ENCODE measurements at places on chromosomes 7 and 10. TPM values are rescaled to one million over a fixed set of nuclear protein-coding genes. Genes with fewer than 3 reads are reported as not detected.
A peak's percentile ranks its signal among the peaks of the same experiment; 100 is the strongest.

DNA sequence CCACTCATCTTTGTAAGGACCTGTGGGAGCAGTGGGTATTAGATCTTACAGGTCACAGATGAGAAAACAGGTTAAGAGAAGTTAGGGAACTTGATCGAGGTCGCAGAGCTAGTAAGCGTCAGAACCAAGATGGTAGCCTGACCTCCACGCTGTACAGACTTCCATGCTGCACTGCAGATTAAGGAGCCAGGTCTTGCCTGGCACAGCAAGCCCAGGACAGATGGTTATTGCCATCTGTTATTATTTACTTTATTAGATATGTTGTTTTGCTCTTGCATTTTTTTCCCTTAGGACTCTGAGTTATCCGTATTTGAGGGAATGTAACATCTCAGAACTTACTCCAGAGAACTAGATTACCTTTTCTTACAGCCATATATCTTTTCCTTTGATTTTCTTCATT, 147.2 kb downstream of the NSUN6 start:
- no peaks in the 10 kb centered on the region for H3K27me3 ChIP-seq
- no peaks in the 10 kb centered on the region for H3K36me3 ChIP-seq
- H3K4me3 ChIP-seq = no peak overlapping the region
- no peak for DNase-seq

DNA sequence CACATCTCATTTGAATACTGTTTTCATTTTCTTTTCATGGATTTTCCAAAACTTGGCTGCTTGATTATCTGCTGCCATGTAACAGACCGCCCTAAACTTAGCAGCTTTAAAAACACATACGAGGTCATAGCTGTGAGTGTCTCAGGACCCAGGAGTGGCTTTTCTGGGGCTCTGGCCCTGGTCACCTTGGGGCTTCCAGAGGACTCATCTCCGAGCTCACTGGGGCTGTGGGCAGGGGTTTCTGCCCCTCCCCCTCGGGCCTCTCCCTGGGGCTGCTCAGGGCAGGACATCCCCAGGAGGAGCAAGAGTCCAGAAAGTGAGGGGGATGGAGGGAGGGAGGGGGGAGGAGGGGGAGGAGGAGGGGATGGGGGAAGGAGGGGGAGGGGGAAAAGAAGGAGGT, 77.0 kb downstream of the NKX6-2 start:
- H3K27me3 ChIP-seq = no peaks in the 10 kb centered on the region
- peaks cover 7% of the 10 kb centered on the region for H3K36me3 ChIP-seq
- no peaks in the 10 kb centered on the region for H3K4me1 ChIP-seq
- no peak overlapping the region for H3K27ac ChIP-seq
- DNase-seq = no peak

DNA sequence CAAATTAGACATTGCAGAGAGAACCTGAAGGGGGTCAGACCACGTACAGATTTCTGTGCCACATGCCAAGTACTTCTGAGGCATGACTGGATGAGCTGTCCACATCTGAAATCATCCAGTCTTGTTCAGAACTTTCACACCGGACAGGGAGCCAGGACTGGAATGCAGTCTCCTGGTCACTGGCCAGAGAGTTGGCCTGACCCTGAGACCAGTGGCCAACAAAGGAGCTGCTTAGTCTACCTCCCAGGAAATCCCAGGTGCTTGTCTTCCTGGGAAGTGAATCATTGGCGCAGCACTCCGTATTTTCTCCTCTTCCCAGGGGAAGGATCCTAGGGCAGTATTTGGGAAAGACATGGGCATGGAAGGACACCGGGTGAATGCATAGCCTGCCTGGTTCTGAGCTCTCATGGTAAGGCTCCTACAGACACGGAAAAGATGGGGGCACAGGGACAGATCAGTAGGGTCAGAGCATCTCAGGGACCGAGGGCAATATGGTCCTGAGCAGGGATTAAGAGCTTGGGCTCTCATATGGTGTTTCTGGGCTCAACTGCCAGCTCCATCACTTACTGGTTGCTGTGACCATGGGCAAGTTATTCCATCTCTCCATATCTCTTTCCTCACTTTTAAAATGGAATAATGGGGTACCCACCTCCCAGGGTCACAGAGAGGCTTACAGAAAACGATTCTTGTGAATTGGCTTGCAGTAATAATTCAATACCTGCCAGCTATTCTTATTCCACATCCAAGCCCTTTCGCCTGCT, 1.3 kb upstream of the SCD start:
- no peak for DNase-seq
- peaks cover 61% of the 10 kb centered on the region for H3K4me1 ChIP-seq
- H3K27me3 ChIP-seq = no peaks in the 10 kb centered on the region
- H3K27ac ChIP-seq = peak overlapping the region; percentile 80

GRCh38 chr10:36491926-36492325, 633.5 kb upstream of the ANKRD30A start:
- no peak overlapping the region for H3K4me3 ChIP-seq
- no peaks in the 10 kb centered on the region for H3K36me3 ChIP-seq
- H3K4me1 ChIP-seq = no peaks in the 10 kb centered on the region
- H3K27ac ChIP-seq = no peak overlapping the region
- H3K27me3 ChIP-seq = no peaks in the 10 kb centered on the region

The CALML3 gene
- not detected for total RNA-seq

DNA sequence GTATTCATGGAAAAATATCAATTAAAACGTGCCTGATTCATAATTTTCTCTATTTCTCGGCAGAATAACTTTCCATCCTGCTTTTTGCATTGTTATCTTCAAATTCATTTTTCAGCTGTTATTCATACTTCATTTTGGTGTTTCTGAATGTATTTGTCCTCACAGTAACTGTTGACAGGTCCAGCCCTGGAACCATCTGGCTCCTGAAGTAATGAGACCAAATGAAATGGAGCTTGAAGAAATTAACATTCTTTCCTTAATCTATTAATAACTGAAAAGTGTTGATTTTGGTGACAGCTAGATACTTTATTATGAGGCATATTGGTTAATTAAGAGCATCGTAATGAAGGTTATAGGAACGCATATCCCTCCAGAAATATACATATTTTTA, 257.0 kb upstream of the MINDY3 start:
- no peak overlapping the region for H3K4me3 ChIP-seq
- no peaks in the 10 kb centered on the region for H3K4me1 ChIP-seq
- no peaks in the 10 kb centered on the region for H3K27me3 ChIP-seq
- H3K27ac ChIP-seq = no peak overlapping the region
- DNase-seq = no peak

GRCh38 chr7:108257954-108258353, 127.8 kb upstream of the LAMB4 start:
- no peak overlapping the region for H3K4me3 ChIP-seq
- H3K27me3 ChIP-seq = no peaks in the 10 kb centered on the region
- DNase-seq = no peak
- H3K36me3 ChIP-seq = no peaks in the 10 kb centered on the region
- no peaks in the 10 kb centered on the region for H3K4me1 ChIP-seq

The ITPRID1 gene
- total RNA-seq = not detected
